ENCODE measurements at places on chromosomes 5 and 9. TPM values are rescaled to one million over a fixed set of nuclear protein-coding genes. Genes with fewer than 3 reads are reported as not detected.

DNA sequence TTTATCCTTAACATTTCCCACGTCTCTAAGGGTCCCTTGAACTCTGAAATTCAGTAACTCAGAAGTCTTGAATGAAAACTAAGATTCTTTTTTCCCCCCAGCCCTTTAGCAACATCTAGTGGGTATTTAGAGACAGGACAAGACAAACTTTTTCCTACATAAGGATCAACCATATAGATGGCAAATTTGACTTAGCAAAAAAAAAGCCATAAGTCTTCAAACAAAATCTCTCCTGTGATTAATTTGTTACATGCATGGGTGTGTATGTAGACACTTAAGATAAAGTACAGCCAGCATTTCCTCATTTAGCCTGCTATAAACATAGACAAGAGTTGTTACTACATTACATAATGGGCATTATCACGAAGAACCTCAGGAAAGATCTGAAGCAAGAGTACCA is 29.1 kb upstream of the ANKRD31 start:
- ATAC-seq = no peak

DNA sequence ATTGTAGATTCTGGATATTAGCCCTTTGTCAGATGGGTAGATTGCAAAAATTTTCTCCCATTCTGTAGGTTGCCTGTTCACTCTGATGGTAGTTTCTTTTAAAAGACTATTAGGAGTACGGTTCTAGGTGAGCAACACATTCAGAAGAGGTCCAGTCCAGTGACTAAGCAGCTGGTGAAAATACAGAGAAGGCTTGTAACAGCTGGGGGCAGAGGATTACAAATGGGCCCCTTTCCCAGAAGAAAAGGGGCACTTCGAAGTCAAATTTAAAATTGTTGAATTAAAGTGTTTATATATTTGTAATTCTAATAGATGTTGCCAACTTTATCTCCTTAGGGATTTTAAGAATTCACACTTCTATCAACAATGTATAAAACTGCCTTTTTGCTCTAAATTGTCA is 720.5 kb downstream of the TLE4 start:
- ATAC-seq = no peak

- no peak for ATAC-seq
Observed at GRCh38 chr5:115229606-115230005, 33.1 kb downstream of the PGGT1B start.

GRCh38 chr5:125321654-125322053 is 575.2 kb upstream of the ZNF608 start:
- no peak for ATAC-seq

GRCh38 chr5:42337607-42338006 is 85.6 kb upstream of the GHR start:
- ATAC-seq = no peak

DNA sequence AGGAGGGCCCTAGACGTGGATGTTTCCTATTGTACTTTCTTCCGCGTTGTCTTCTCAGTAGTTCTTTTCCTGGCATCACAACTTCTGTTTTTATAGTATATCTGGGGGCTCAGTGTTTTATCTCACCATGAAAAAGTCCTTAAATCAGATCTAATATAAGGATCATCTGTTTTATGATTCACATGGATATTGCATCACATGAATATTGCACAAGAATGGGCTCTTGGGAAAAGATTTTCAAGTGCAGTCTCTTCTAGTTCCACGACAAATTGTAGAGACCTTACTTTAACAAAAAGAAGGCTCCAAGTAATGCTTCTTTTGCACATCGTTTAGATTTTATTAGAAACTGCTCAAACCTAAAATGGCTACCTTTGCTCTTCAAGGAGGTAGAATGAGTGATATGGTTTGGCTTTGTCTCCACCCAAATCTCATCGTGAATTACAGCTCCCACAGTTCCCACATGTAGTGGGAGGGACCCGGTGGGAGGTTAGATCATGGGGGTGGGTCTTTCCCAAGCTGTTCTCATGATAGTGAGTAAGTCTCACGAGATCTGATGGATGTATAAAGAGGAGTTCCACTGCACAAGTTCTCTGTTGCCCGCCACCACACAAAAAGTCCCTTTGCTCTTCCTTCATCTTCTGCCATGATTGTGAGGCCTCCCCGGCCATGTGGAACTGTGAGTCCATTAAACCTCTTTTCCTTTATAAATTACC is 53.7 kb upstream of the FAM120A start:
- no peak for ATAC-seq

DNA sequence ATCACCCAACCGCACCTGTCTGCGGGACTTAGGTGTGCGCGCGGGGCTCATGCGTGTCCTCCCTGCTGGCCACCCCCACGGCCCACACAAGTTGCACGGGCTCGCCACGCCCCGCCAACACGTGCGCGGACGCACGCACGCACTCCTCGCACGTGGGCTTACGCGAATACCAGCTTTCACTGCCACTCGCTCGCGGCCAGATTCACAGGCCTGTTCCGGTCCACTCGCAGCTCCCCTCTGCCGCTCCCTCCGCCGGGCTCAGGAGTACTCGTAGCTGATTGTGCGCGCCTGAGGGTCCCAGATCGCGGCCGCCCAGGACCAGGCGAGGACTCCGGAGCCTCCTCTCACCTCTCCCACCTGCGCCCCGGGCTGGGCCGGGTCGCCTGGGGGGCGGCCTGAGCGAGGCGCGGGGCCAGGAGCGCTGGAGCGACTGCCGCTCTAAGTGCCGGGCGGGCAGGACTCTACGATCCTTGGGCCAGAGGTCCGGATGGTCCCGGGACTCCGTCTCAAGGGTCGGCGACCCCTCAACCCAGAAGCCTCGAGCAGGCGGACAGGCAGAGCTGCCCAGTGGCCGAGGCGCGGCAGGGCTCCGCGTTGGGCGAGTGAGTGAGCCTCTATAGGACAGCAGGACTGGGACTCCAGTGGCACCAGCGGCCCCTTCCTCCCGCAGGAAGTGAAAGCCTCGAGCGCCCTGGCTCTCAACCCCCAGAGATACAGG is 3.4 kb downstream of the PCDHGC5 start:
- ATAC-seq = no peak

DNA sequence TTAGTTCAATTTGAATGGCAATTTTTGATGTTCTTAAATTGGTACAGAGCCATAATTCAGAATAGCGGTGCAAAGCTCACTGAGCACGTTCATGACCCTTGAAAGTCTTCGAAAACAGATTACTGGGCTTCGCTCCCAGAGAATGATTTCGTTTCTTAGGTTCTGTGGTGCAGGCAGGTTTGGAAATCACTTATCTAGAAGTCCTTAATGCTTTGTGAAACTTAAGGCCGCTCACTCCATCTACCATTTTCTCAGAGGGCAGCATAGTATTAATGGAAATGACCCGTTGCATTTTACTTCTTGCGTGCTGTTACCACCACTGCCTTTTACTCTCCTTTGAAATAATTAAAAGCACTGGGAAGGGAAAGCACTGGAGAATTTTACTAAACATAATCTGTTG is 2.9 kb upstream of the MAT2B start:
- no peak for ATAC-seq

DNA sequence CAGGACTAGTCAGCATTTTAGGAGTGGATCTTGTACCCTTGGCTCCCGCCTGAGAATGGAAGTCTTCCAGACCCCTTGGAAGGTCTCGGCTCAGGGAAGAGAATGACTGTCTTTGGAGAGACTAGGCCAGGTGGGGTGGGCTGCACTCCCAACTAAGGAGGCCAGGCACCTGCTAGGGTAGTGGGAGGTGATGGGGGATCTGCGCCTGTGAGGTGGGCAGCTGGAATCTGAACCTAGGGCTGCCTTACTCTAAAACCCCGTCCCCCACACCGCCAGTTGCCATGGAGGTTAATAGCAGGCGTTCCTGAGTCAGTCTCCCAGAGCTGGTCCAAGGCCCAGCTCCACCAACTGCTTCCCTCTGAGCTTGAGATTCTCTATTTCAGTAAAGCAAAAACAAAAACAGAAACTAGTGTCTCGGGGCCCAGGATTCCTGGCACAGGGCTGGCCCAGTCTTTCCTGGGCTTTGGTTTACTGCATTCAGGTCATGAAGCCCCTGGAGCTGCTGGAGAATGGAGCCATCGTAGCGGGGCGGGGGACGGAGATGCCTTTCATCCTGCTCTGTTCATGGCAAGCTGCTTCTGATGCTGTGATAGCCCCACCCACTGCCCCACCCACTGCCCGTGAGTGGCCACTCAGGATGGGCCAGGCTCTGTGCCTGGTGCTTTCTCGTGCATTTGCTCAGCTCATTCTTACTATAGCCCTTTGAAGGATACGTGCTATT is 57.5 kb downstream of the DAB2IP start:
- ATAC-seq = no peak

ISL1 gene
- total RNA-seq = 10.4 TPM

UIMC1 gene
- 50.0 TPM for total RNA-seq

CCDC183 gene
- total RNA-seq = 3.6 TPM

Data from motor neuron (in vitro differentiated cells).